Esophagus muscularis mucosa (tissue), 4 donors: ENCODE measurements at places on chromosomes 1 and 21. TPM values are rescaled to one million over a fixed set of nuclear protein-coding genes. Genes with fewer than 3 reads are reported as not detected.

Gene LZIC
- 28.3 TPM for total RNA-seq

DNA sequence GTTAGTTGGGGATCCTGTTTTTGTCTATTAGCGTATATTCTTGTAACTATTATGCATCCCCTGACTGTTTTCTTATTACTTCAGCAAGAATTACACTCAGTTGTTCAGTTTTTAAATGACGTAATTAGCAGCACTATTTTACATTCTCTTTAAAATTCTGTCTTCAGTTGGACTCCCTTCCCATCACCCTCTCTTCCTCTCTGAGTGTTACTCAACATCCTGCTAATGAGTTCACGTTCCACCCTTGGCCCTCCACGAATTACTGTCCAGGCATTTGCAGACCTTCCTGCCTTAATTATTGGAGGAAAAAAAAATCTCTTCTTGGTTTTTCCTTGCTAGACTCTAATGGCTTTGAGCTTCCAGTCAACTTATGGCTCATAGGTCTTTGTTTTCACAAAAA, 23.6 kb upstream of the FAM78B start:
- H3K36me3 ChIP-seq: no peaks in the 10 kb centered on the region
- no peak overlapping the region for H3K4me3 ChIP-seq
- no peak for DNase-seq
- H3K27ac ChIP-seq: no peak overlapping the region

DNA sequence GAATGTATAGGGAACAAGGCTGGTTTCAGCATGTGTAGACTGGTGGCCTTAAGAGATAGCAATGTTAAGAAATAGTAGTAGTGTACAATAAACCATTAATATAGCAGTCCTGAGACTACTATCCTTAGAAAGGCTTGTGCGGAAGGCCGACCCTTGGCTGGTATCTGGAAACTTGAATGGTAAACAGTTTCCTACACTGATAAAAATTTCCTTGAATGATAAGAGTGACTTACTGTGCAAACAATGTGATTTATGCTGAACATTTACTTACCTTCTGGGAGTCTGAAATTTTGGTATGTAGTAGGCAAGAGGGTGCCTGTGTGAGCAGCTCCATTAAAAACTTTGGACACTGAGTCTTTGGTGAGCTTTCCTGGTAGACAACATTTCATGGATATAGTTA, 44.7 kb downstream of the MAST2 start:
- H3K4me1 ChIP-seq: peaks cover 4% of the 10 kb centered on the region
- H3K36me3 ChIP-seq: no peaks in the 10 kb centered on the region
- no peak for DNase-seq
- H3K27ac ChIP-seq: no peak overlapping the region

DNA sequence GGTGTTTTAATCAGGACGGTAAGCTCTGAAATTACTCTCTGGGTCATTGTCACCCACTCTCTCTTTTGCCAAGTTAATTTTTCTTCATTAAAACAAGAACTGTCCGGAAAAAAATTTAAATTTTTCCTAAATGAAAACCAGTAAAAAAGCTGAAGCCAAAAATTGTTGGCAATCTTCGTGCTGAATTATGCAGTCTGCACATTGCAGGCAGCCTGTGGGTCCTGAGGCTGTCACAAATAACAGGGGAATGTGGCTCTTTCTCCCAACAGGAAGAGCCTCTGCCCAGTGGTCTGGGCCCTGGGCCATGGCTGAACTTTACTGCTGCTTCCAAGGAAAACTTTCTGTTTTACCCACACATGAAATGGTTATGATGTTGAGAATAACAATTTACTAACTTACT, 153.9 kb upstream of the SPAG17 start:
- no peak overlapping the region for H3K4me3 ChIP-seq
- H3K36me3 ChIP-seq: no peaks in the 10 kb centered on the region
- no peak for DNase-seq
- H3K4me1 ChIP-seq: no peaks in the 10 kb centered on the region
- no peaks in the 10 kb centered on the region for H3K27me3 ChIP-seq
- H3K27ac ChIP-seq: no peak overlapping the region

DNA sequence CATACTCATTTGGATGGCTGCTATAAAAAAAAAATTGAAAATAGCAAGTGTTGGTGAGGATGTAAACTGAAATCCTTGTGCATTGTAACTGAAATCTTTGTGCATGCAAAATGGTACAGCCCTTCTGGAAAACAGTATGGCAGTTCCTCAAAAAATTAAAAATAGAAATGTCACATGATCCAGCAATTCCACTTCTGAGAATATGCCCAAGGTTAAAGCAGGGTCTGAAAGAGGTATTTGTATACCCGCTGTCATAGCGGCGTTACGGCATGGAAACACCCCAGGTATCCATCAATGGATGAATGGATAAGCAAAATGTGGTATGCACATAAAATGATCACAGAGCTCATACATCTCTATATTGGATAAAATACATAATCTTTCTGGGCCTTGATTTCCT, 116.7 kb downstream of the RUSC1 start:
- no peak for DNase-seq
- peaks cover 47% of the 10 kb centered on the region for H3K36me3 ChIP-seq
- H3K4me1 ChIP-seq: peaks cover 6% of the 10 kb centered on the region
- no peak overlapping the region for H3K27ac ChIP-seq

DNA sequence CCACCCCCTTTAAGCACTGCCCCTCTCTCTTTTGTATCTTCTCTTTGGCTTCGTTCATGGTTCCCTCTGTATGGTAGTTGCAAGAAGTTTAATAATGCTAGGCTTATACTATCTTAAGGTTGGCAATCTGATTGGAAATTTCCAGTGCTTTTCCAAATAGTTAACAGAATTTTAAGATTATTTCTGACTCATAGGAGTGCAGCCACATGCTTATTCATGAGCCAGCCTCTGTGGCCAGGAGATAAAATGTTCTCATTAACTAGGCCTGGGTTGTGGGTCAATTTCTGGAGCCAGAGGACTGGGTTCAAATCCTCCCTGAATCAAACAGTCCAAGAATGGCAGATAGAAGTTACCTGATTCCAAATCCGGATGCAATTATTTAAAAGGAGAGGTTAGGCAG, 103.1 kb downstream of the ATP6V1G3 start:
- no peak overlapping the region for H3K4me3 ChIP-seq
- H3K36me3 ChIP-seq: no peaks in the 10 kb centered on the region
- H3K27ac ChIP-seq: no peak overlapping the region
- H3K4me1 ChIP-seq: no peaks in the 10 kb centered on the region
- H3K27me3 ChIP-seq: no peaks in the 10 kb centered on the region

- peaks cover 12% of the 10 kb centered on the region for H3K4me1 ChIP-seq
- H3K27me3 ChIP-seq: no peaks in the 10 kb centered on the region
- DNase-seq: no peak
- H3K4me3 ChIP-seq: peak overlapping the region; percentile 58
- H3K27ac ChIP-seq: no peak overlapping the region
- no peaks in the 10 kb centered on the region for H3K36me3 ChIP-seq
Observed at GRCh38 chr21:20999659-21000058, 1.4 kb downstream of the NCAM2 start.

DNA sequence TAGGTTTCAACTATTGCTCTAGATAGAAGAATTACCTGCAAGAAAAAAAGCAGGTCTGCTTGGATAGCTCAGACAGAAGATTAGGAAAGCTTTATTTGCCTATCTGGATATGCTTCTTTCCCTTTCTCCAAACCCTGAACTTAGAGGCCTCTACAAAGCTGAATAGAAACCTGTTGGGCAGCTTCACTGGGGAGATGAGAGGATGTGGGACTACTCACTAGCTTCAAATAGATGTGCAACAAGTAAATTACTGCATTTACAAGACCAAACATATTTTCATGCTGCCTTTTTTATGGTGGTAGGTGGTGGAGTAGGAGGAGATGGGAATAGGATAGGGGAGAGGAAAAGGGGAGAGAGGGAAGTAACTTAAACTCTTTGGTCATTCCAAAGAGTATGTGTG, 6.4 kb downstream of the CLCA2 start:
- DNase-seq: no peak
- H3K4me3 ChIP-seq: no peak overlapping the region
- no peaks in the 10 kb centered on the region for H3K36me3 ChIP-seq
- no peaks in the 10 kb centered on the region for H3K27me3 ChIP-seq
- H3K27ac ChIP-seq: peak overlapping the region; percentile 69

DNA sequence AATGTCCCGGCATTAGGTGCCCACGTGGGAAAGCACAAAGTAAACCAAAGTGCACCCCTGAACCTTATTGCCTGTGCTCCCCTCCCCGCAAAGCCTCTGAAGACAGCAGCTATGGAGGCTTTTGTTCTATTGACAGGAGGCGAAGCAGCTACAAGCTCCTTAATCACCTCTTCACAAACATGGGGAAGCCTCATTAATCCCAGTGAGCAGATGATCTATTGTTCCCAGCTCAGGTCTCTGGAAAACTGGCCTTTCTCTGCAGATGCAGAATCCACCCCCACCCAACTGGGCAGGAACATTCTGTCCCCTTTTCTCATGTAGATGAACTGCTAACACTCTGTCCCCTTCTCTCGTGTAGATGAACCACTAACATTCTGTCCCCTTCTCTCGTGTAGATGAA, 190.5 kb upstream of the CSF3R start:
- H3K27me3 ChIP-seq: no peaks in the 10 kb centered on the region
- no peak overlapping the region for H3K27ac ChIP-seq
- DNase-seq: no peak
- H3K36me3 ChIP-seq: no peaks in the 10 kb centered on the region
